ENCODE measurements at places on chromosomes 4 and X.

DNA sequence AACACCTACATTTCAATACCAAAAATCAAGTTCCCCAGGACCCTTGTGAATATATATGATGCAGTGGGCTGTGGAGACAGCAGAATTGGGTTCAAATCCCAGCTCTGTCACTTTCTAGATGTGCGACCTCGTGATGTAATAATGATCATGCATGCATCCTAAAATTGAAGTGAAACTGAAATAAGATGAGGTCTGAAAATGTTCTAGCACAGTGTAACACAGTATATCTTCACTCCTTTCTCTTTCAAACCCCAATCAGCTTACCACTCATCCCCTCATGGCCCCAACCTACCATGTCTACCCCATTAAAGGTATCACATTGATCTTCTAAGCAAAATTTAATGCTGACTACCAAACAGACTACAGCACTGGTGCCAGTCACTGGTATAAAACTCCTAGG lies 69.9 kb upstream of the BRS3 start:
- H3K4me3 ChIP-seq, result no peak overlapping the region
- no peaks in the 10 kb centered on the region for H3K36me3 ChIP-seq
- no peaks in the 10 kb centered on the region for H3K27me3 ChIP-seq
- no peaks in the 10 kb centered on the region for H3K4me1 ChIP-seq

- peak overlapping the region; percentile 74 for H3K4me3 ChIP-seq
- peaks cover 20% of the 10 kb centered on the region for H3K4me1 ChIP-seq
- DNase-seq, result no peak
- no peaks in the 10 kb centered on the region for H3K27me3 ChIP-seq
- no peaks in the 10 kb centered on the region for H3K36me3 ChIP-seq
Measured at GRCh38 chrX:137567682-137568232, 1.8 kb downstream of the ZIC3 start.

DNA sequence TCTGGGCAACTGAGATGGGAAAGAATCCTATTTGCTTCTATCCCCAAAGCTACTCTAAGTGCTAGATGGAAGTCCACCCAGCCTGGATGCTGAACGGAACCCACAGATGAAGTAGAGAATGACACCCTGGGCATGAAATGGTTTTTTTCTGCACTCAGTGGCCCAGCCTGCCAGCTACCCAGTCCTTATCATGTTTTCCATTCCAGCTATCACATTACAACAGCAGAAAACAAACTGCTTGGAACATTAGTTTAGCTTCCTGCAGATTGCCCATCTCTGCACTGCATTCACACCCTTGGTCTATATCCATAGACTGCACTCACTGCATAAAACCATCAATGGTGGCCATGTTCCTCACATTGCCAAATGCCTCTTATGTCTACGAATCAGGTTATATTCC lies 79.1 kb downstream of the NYX start:
- no peaks in the 10 kb centered on the region for H3K27me3 ChIP-seq
- no peak for DNase-seq
- H3K36me3 ChIP-seq, result no peaks in the 10 kb centered on the region
- no peak overlapping the region for H3K4me3 ChIP-seq

DNA sequence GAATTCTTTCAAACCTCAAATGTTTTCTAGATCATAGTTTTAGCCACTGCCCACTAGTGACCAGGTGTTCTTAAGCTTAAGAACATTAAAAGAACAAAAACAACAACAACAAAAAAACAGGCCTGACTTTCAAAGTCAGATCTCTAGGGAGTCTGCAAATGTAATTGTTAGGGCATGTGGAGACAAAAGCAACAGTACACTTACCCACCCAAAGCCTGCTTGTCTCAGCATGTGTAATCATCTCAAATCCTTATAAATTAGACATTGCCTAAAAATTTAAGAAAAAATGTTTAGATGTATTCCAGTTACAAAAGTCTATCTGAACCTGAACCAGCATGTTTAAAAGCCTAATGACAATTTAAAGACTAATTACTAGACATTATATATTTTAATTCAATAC lies 79.9 kb downstream of the SLC7A11 start:
- H3K27me3 ChIP-seq, result no peaks in the 10 kb centered on the region
- H3K4me1 ChIP-seq, result no peaks in the 10 kb centered on the region
- no peak for DNase-seq
- H3K4me3 ChIP-seq, result no peak overlapping the region

DNA sequence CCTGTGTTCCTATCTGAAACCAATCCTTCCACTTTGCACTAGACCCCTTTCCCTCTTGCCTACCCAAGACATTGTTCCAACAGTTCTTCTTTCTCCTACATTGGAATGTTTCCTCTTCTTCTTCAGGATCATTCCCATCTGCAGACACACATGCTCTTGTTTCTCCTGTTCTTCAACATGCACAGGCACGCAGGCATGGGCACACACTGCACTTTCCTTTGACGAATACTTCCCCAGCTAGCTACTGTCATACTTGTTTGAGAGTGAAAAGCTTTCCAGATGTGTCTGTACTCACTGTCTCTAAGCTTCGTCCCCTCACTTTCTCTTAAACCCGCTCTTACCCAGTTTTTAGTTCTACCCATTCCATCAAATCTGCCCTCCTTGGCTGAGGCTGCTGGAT lies 31.8 kb upstream of the ERVMER34-1 start:
- H3K36me3 ChIP-seq, result no peaks in the 10 kb centered on the region
- no peaks in the 10 kb centered on the region for H3K4me1 ChIP-seq
- H3K4me3 ChIP-seq, result no peak overlapping the region
- DNase-seq, result no peak
- no peak overlapping the region for H3K27ac ChIP-seq

GRCh38 chr4:3657902-3658529 lies 108.2 kb upstream of the ADRA2C start:
- DNase-seq, result peak; percentile 80
- peak overlapping the region; percentile 95 for H3K27ac ChIP-seq
- H3K4me3 ChIP-seq, result peak overlapping the region; percentile 47
- no peaks in the 10 kb centered on the region for H3K27me3 ChIP-seq
- peaks cover 10% of the 10 kb centered on the region for H3K4me1 ChIP-seq

DNA sequence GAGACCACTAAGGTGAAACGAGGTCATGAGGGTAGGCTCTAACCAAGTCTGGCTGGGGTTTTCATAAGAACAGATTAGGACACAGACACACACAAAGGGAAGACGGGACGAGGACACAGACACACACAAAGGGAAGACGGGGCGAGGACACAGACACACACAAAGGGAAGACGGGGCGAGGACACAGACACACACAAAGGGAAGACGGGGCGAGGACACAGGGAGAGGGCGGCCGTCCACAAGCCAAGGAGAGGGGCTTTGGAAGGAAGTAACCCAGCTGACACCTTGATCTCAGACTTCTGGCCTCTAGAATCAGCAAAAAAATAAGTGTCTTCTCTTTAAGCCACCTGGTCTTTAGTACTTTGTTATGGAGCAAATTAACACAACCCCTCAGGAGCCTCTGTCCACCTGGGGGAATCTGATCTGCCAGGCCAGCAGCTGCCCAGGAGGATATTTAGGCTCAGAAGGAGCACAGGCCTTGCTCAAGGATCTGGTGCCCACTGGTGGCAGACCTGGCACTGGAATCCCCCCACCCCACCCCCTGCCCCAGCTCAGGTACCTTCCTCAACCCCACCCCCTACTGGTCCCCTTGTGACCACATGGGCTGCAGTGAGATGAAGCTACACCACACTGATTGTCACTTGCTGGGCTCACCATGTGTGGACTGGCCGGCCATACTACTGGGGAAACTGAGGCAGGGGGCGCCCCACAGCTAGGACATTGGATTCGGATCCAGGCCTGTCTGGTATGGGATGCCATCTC lies 2.8 kb downstream of the ABLIM2 start:
- no peaks in the 10 kb centered on the region for H3K27me3 ChIP-seq
- no peaks in the 10 kb centered on the region for H3K36me3 ChIP-seq

GRCh38 chr4:180909279-180909678 lies 1333.9 kb upstream of the TENM3 start:
- H3K4me1 ChIP-seq, result no peaks in the 10 kb centered on the region
- no peak for DNase-seq
- H3K36me3 ChIP-seq, result no peaks in the 10 kb centered on the region
- no peak overlapping the region for H3K27ac ChIP-seq
- H3K27me3 ChIP-seq, result no peaks in the 10 kb centered on the region

Data from thoracic aorta (tissue), 2 donors.